ENCODE measurements at places on chromosomes 1 and 21.

GRCh38 chr1:234214129-234214910 is 158.9 kb upstream of the COA6 start:
- DNase-seq = peak; percentile 74

GRCh38 chr1:60765204-60765603 is 317.2 kb upstream of the NFIA start:
- no peak for DNase-seq

DNA sequence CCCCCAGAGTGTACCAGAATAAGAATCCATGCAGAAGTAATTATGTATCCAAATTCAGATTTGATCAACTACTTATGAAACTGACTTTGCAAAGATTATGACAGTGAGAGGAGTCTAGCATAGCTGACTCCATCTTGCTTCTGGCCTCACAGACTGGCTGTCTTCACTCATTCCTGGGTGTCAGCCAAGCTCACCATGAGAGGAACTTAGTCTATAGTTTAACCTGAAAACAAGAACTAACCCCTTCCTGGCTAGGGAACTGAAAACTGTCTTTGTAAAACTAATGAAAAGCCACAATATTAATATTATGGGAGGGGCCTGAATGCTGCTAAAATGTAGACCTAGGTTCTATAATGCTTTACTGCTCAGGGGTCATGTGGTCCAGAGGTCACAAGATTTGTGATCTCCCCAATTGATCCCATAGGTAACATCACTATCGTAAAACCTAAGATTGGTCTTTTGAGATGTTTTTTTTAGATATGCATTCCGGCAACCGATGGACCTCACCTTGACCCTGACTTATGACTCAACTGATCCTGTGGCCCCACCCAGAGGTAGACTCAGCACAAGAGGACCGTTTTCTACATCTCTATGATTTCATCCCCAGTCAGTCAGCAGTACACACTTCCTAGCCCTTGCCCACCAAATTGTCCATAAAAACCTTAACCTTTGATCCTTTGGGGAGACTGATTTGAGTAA is 55.2 kb downstream of the ATP1B1 start:
- DNase-seq = no peak

GRCh38 chr1:154856049-154856448 is 14.0 kb downstream of the KCNN3 start:
- no peak for DNase-seq

DNA sequence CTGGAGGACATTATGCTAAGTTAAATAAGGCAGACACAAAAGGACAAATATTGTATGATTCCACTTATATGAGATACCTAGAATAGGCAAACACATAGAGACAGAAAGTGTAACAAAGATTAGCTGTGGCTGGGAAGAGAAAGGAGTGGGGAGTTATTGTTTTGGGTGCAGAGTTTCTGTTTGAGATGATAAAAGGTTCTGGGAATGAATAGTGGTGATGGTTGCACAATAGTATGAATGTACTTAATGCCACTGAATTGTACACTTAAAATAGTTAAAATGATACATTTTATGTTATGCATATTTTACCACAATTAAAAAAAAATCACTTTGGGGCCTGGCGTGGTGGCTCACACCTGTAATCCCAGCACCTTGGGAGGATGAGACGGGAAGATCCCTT is 21.2 kb upstream of the ERO1B start:
- DNase-seq = no peak

- no peak for DNase-seq
Observed at GRCh38 chr1:54227891-54228310, 27.9 kb downstream of the MRPL37 start.

- no peak for DNase-seq
Observed at GRCh38 chr1:36448530-36449056, 1.7 kb downstream of the OSCP1 start.

DNA sequence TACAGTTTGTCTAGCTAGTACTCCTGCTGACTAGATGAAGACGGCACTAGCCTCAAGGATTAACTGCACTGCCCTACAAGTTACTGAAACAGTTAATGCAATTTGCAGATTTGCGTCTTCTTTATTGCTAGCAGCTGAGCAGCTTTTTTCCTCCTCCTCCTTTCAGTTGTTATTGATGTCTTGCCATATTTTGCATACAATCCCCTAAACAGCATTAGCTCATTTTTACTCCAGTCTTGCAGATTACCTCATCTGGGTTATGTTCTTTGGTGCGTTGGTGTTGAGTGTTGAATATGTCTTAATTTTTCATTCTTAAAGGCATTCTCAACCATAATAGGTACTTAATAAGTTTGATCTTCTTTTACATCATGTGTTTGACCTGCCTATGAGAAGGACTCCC is 363.4 kb upstream of the LYPLAL1 start:
- DNase-seq = no peak

- DNase-seq = no peak
Observed at GRCh38 chr1:17579951-17580939, 40.7 kb downstream of the ARHGEF10L start.

- DNase-seq = no peak
Observed at GRCh38 chr21:39851002-39851618, 16.1 kb upstream of the PCP4 start.

DNA sequence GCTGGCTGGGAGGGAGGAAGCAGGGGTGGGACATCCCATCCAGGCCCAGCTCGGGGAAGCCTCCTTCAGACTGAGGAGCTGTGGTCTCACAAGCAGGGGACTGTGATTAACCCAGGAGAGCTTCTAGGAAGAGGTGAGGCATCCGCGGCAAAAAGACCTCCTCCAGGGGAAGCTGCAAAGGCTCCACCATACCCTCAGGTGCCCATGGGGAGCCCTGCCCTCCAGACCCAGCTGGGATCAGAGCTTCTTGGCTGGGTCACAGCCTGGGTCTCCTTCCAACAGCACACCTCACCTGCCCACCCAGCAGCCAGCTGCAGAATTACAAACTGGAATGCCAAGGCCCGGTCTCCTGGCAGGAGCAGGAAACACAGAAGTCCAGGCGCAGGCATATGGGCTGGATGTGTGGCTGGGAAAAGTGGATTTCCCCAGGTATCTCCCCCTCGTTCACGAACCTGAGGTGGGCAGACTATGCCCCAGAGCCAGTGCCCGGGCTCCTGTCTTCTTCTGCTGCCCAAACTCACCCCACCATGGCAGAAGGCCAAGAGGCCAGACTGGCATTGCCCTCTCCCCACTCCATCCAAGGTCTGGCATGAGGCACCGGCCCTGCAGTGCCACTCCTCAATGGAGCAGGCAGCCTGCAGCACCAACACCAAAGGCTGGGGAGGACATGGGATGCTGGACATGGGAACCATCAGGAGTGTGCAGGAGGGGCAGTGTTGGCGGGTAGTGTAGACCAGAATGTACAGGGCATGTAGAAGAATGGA is 15.4 kb upstream of the ARF1 start:
- no peak for DNase-seq

DNA sequence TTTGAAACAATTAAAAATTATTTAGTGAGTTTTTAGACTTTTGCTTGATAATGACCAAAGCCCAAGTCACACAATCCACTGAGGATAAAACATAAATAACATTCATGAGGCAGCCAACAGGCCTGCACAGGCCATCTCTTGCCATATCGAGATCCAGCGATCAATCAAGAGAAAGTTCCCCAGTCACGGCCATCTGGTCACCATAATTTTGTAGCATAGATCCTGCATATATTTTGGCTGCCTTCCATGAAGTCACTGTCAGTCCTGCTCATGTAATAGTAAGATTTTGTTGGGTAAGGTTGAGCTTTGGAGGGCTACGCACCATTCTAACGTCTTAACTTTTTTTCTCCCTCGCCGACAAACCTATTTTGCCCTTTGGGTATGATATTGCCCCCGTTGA is 17.5 kb downstream of the KPNA6 start:
- DNase-seq = no peak

DNA sequence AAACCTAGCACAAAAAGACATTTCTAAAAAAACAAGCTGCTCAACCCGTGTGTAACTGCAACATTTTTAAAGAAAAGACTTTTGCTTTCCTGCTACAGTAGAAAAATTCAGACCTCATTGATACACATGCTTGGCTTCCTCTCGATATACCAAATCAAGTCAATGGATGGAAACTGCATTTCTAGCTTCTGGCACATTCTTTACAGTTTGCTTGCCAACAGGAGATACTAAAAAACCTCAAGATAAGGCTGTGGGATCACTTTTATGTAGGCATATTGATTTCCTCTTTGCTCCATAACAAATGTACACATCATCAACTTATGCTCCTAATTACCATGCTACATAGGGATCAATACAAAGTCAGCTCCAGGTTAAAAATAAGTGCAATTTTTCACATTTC is 178.4 kb downstream of the SIPA1L2 start:
- DNase-seq = no peak

DNA sequence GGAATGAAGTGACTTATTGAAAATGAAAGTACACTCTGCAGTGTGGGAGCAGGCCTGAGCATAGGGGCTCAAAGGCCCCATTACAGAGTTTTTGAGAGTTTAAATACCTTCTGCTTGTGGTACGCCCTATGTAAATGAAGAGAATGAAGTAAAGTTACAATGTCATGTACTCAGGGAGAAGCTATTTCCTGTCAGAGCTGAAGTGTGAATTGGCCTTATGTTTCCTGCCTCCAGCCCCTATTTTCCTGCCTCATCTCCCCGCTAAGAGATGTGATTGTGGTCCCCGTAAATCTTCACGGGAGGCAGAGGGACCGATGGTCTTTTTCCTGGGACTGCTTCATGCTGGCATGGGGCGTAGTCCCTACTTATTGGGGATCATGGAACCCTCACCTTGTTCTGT is 2.5 kb upstream of the ZNF683 start:
- peak; percentile 64 for DNase-seq

DNA sequence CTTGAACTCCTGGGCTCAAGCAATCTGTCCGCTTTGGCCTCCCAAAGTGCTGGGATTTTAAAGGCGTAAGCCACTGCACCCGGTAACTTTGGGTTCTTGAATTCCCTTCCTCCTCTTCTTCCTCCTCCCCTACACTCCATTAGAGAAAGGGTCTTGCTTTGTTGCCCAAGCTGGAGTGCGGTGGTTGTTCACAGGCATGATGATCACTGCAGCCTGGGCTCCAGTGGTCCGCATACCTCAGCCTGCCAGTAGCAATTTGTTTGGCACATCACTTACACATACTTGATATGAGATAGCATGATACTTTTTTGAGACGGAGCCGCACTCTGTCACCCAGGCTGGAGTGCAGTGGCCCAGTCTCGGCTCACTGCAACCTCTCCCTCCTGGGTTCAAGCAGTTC is 2.2 kb downstream of the DEGS1 start:
- no peak for DNase-seq

- DNase-seq = no peak
Observed at GRCh38 chr1:100239961-100240360, 9.7 kb downstream of the DBT start.
